ENCODE measurements at places on chromosomes 7 and 10.

DNA sequence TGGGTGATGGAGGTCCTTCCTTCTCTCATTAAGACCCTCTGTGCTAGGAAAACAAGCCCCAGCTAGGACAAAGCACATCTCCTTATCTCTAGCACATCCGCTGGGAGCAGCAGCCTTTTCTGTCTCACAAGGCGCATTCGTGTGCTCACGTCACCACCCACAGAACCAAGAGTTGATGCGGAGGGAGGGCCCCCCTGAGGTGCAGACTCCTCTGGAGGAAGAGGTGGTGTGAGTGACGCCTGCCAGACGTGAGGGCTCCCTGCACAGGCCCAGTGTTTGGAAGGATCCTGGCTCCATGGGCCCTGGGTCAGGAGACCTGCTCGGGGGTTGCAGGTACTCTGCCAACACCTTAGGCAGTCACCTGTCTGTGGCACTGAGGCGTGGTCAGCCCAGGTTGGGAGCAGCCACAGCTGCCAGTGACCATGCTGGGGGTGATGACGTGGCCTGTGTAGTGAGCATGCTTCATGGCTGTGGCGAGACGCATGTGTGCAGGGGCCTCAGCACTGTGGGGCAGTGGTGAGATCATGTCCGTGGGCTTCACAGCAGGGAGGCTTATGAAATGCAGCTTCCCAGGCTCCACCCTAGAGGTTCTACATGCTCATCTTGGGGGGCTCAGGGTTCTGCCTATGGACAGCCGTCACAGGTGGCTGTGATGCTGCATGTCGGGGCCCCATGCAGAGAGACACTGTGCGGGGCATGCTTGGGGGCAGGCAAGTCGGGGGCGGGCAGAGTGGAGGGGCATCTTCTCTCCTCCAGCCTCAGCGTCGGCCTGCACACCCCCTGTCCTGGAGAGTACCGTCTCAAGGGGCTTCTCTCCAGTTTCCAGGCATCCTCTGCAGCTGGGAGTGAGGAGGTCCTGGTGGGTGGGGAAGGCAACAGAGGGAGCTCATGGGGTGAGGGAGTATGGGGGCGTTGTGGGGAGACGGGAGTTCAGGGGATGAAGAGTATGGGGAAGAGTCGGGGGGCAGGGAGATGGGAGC is 56.2 kb upstream of the DPYSL4 start:
- DNase-seq: no peak

GRCh38 chr7:94580601-94581000 is 71.0 kb downstream of the CASD1 start:
- DNase-seq: no peak

GRCh38 chr10:1802413-1802812 is 65.1 kb upstream of the ADARB2 start:
- no peak for DNase-seq

DNA sequence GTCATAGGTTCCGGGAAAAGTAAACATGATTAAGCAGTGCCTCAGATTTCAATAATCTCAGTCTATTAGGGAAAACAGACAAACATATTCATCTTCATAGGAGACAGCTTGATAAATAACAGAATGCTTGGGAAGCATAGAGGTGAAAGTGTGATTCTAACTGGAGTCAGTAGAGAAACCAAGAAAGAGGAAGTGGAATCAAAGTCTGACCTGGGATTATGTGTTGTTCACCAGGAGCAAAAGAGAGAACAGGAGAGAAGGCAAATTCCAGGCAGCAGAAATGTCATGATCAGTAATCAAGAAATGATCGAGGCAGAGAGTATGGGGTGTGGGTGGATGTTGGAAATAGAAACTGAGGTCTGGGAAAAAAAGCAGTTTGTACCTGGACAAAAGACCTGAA is 43.7 kb downstream of the DGKB start:
- DNase-seq: no peak

GRCh38 chr7:100466653-100467605 is 2.9 kb upstream of the SPACDR start:
- no peak for DNase-seq

DNA sequence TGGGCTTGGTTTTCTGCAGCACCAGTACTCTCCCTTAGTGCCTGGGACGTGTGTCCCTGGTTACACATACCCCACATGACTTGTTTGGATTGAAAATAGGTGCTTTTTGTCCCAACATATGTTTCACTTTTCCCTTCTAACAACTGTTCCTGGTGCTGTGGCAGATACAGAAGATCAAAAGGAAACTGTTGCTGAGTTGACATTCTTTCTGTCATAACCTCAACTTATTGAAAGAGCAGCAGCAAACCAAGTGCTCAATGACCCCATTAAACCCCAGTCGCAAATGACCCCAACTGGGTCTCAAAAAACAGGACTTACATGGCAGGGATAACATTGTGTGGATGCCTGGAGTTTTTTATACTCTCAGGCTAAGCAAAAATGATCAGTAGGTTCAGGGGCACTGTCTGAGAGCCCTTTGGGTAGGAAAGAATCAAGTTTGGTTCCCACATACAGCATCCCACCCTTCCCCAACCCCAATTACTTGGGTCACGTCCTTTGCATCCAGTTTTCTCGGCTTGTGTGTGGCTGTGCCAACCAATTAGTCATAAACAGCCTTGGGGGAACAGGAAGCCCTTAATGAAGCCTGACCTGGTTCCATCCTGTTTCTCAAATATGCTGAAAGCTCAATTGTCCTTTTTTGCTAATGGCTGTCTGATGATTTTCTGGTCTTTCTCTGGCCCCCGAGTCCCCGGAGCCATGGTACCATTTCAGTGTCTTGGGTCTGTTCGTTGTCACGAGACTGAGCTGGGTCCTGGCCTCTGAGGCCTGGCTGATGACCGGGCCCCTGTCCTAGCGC is 4.9 kb downstream of the HKDC1 start:
- no peak for DNase-seq

- no peak for DNase-seq
Measured at GRCh38 chr7:42174391-42174912, 62.6 kb downstream of the GLI3 start.

DNA sequence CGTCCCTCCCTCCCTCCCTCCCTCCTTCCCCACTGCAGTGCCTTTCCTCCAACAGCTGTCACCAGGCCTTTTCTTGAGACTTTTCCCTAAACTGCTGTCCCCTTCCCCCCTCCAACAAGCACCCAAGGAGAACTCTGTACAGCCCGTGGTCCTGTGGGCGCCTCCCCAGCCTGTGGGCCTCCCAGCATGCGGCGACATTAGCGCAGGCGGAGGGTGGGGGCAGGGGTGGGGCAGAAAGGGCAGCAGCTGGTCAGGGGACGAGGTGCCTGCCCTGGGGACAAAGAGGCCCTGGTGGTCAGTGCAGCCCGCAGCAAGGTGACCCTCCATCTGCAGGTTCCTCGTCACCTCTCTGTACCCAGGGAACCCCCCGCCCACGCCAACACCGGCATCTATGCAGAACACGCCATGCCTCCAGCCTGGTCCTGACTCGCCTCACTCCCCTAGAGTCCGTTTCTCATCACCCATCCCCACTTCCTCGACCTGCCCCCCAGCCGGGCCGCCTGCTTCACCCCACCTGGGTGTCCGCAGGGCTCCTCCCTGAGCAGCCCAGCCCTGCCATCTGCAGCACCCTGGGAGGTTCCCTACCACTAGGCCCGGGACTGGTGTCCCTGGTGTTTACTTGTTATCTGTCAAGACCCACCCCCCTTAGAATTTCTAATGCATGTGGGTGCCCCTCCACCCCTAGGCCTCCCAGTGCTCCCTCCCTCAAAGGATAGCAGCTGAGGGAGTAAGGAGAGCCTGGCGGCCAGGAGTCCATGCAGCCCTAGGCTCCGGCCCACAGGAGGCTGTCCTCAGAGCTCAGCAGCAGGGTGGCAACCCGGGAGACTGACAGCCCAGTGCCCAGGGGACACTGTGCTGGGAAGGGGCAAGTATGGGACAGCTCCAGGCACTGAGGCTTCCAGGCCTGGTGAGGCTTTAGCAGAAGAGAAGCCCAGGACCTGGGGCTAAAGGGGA is 147.8 kb downstream of the ARHGAP22 start:
- no peak for DNase-seq

GRCh38 chr10:34107626-34108516 is 707.2 kb downstream of the PARD3 start:
- DNase-seq: no peak

DNA sequence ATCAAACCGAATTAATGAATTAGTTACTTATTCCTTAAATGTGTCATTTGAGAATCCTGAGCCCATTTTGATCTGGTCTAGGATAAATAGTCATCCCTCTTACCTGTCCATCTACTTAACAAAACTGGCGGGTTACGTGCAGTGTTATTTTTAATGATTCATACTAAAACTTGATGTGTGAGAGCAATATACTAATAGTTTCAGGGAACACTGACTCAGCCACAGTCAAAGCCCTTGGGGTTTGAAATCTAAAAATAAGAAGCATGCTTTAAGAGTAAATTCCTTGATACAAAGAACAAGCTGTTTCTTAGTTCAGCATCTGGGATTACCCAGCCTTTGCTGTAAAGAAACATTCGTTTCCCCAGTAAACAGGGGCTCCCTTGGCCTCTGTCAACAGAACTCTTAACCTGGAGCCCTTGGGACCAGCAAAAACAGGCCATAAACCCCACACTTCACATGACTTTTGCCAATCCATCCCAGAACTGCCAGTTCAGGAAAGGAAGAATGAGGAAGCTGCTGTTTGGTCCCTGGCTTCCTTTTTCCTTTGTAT is 370.6 kb upstream of the IGFBP3 start:
- DNase-seq: no peak

DNA sequence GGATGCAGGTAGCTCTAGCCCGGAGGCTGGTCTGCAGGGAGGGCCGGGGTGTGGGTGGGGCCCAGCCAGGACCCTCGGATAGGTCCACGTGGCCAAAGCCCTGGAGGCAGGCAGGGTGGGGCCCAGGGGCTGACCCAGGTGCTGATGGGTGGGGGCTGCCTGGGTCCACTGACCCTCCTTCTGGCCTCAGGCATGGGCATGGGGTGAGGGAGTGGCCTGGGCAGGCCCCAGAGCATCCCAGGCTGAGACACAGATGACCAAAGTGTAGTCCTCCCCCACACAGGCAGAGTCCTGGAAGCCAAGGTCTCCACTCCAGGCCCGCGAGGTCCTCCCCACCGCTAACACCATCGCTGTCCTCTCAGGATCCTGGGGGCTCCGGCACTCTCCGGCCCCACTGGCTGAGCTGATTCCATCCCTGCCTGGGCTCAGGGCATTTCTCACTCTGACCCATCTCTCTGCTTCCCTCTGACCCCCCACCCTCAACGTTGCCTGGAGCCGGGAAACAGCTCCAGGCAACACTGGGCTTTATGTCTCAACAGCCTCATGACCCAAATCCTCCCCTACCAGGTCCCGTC is 20.7 kb upstream of the PPP2R2D start:
- DNase-seq: no peak

GRCh38 chr10:110648692-110649346 is 4.7 kb downstream of the RBM20 start:
- DNase-seq: no peak

DNA sequence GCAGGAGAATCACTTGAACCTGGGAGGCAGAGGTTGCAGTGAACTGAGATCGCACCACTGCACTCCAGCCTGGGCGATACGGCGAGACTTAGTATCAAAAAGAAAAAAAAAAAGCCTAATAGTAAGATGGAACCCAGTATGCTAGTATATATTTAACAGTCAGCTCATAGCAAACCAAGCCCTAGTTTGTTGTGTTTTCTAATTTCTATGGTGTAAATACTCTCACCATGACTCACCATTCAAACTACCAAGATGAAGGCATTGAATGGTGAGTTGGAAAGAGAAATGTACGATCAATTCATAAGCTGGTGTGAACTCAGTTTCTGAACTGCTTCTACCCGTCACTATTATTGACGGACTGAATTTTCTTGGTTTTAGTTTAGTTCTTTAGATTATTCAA is 173.7 kb upstream of the KAT6B start:
- DNase-seq: no peak

DNA sequence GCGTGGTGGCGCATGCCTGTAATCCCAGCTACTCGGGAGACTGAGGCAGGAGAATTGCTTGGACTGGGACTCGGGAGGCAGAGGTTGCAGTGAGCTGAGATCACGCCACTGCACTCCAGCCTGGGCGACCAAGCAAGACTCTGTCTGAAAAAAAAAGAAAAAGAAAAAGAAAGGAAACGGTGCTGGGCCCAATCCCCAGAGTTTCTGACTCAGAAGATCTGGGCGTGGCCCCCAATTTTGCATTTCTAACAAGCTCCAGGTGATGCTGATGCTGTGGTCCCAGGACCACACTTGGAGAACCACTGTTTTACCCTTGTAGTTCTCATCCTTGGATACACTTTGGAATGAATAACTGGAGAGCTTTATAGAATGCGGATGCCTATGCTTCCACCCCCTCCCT is 79.0 kb downstream of the C10orf105 start:
- no peak for DNase-seq

DNA sequence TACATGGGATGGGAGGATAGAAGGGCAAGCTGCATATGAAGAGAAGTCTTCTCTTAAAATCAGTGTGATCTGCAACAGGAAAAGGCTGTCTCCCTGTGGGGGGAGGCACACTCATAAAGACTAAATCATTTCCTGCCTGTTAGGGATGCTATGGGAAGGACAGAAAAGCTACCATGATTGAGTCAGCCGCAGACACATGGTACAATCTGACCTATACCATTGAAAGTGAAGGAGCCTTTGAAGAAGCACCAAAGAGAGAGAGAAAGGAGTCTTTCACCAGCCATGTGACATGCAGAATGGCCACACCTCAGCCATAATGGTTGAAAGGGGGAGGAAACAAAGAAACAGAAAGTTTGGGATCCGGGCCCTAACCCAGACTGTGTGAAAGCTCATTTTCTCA is 29.1 kb downstream of the NUDCD3 start:
- no peak for DNase-seq

GRCh38 chr10:122098924-122099323 is 110.0 kb downstream of the TACC2 start:
- no peak for DNase-seq

- DNase-seq: no peak
Measured at GRCh38 chr10:128150561-128150960, 24.3 kb upstream of the MKI67 start.

DNA sequence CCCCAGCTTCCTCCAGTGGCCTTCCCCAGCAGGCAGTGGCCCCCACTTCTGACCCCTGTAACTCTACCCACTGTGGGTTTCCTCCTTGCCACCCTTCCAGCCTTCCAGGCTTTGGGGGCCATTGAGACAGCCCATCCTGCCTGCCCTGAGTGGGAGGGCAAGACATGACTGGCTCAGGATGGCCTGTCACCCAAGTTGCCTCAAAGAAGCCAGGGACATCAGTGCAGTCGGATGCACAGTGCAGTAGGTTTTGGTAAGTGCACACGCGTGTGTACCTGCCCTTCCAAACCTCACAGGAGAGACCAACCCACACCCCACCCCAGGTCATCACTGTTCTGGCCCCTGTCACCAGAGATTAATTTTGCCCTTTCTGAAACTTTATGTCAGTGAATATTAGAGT is 22.7 kb downstream of the ZMIZ2 start:
- DNase-seq: no peak

- DNase-seq: no peak
Measured at GRCh38 chr10:117996709-117997108, 50.0 kb downstream of the RAB11FIP2 start.

DNA sequence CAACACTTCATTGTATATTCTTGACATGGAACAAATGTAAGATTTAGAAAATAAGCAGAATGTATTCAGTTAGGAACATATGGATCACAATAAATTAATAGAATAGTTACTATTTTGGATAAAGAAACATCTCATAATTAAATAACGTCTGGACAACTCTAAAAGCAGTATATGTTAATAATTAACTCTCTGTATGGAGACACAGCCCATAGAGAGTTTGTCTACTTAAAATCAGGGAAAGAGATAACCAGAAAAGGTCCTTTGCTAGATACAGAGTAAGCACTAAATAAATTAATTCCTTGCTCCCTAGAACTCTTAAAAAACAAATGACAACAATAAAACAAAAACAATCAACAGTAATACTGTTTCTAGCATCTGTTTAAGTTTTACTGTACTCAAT is 184.4 kb upstream of the THSD7A start:
- DNase-seq: no peak

GRCh38 chr7:11332186-11332864 is 358.7 kb downstream of the PHF14 start:
- no peak for DNase-seq
